ENCODE measurements at places on chromosomes 5 and 9.

DNA sequence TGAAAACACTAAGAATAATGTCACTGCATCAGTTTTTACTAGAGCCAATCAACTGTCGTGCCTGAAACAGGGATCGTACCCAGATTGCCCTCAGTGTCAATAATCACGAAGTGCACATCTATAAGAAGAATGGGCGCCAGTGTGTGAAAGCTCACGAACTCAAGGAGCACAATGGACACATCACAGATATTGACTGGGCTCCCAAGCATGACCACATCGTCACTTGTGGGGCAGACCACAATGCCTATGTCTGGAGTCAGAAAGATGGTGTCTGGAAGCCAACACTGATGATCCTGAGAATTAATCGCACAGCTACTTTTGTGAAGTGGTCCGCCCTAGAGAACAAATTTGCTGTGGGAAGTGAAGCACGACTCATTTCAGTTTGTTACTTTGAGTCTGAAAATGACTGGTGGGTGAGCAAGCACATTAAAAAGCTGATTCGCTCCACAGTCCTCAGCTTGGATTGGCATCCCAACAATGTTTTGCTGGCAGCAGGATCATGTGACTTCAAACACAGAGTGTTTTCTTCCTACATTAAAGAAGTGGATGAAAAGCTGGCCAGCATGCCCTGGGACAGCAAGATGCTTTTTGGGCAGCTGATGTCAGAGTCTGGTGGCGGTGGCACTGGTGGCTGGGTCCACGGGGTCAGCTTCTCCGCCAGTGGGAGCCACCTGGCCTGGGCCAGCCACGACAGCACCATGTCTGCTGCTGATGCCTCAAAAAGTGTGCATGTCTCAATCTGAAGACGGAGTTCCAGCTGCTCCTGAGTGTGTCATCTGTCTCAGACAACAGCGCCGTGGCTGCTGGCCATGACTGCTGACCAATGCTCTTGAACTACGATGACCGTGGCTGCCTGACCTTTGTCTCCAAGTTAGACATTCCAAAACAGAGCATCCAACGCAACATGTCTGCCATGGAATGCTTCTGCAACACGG lies 32.2 kb downstream of the NSA2 start:
- no peak for DNase-seq

- no peak for DNase-seq
Observed at GRCh38 chr5:124990723-124991122, 244.3 kb upstream of the ZNF608 start.

DNA sequence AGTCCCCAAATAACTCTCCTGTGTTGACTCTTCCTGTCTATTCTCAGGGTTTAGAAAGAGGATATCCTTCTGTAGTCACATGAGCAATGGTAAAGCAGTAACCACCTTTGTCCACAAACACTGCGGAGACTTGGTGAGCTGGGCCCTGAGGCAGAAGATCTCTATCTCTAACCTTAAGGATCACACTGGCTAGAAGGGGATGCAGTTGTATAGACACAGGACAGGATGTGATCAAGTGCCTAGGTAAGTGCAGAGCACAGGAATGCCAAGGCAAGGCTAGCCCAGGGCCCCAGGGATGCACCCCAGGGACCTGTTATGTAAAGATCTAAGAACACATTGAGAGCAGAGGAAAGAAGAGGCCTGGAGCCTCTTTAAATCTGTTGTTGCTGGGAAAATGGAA lies 610.5 kb downstream of the IRX1 start:
- DNase-seq: no peak

GRCh38 chr5:171776770-171777759 lies 8.6 kb upstream of the SMIM23 start:
- DNase-seq: no peak

DNA sequence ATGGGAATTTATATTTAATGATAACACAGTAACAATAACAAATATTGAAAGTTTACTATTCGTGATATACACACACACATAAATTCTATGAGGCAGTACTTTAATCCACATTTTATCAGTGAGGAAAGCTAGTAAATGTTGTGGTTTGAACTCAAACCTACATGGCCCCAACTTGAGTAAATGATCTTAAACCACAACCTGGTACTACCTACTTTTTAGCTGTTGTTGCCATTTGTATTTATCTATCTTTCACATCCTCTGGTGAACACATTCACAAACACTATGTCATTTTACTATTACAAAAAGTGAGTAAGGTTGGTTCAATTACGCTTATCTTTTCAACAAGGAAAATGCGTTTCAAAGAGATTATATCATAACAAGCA lies 186.1 kb downstream of the SMC2 start:
- DNase-seq: no peak

DNA sequence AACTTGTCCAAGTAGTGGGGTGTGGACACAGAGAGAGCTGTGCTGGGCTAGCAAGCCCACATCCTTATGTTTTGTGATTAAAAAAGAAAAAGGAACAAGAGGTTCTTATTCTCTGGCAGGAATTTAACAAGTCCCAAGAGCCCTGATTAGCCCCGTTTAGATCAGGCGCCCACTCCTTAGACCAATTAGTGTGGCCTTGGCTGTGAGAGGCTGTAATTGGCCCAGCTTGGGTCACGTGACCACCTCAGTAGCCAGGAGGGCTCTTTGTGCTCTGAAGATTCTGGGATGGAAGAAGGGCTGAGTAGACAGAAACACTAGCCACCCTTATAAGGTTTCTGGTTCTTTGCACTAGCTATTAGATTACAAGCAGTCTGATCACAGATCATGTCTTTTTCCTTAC lies 31.1 kb downstream of the GCNT4 start:
- DNase-seq: peak; percentile 15

- no peak for DNase-seq
Observed at GRCh38 chr5:66788556-66788955, 192.4 kb downstream of the MAST4 start.

GRCh38 chr9:120544441-120544840 lies 35.5 kb downstream of the CDK5RAP2 start:
- DNase-seq: no peak

GRCh38 chr5:88758184-88758583 lies 124.8 kb downstream of the MEF2C start:
- no peak for DNase-seq

DNA sequence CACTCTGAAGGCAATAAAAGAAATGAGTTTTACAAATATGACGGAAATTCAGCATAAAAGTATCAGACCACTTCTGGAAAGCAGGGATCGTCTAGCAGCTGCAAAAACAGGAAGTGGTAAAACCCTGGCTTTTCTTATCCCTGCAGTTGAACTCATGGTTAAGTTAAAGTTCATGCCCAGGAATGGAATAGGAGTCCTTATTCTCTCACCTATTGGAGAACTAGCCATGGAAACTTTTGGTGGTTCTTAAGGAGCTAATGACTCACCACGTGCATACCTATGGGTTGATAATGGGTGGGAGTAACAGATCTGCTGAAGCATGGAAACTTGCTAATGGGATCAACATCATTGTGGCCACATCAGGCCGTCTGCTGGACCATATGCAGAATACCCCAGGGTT lies 93.5 kb upstream of the RGMB start:
- no peak for DNase-seq

DNA sequence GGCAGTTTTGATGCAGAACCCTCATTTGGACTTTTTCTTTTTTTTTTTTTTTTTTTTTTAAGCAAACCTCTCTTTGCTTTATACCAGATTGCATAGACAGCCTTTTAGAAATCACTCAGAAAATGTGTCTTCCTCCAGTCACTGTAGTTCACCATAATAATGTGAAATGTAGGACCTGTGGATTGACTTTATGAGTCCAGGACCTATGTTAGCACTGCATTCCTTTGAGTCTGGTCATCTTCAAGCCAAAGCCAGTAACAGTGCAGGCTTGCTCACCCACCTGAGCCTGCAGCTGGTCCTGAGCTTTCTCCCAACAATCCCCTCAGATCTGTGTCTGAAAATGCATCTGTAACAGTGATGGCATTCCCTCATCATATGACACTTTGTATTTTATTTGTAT lies 110.7 kb upstream of the NFIL3 start:
- no peak for DNase-seq

DNA sequence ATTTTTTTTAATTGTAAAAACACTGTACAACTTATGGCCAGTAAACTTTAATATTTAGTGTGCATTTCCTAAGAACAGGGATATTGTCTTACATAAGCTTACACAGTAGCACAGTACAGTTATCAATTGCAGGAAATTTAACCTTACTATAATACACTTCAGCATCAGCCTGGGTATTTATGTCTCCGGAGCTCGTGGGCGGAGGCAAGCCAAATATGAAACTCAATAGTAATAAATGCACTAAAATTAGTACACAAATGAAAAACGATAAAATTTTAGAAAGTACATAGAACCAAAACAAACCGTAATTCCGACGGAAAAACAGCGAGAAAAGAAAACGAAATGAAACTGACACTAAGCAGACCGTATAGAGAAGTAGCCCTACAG lies 91.2 kb downstream of the ANXA2R start:
- DNase-seq: no peak

- peak; percentile 23 for DNase-seq
Observed at GRCh38 chr9:93480262-93480661, 26.9 kb upstream of the FAM120AOS start.

DNA sequence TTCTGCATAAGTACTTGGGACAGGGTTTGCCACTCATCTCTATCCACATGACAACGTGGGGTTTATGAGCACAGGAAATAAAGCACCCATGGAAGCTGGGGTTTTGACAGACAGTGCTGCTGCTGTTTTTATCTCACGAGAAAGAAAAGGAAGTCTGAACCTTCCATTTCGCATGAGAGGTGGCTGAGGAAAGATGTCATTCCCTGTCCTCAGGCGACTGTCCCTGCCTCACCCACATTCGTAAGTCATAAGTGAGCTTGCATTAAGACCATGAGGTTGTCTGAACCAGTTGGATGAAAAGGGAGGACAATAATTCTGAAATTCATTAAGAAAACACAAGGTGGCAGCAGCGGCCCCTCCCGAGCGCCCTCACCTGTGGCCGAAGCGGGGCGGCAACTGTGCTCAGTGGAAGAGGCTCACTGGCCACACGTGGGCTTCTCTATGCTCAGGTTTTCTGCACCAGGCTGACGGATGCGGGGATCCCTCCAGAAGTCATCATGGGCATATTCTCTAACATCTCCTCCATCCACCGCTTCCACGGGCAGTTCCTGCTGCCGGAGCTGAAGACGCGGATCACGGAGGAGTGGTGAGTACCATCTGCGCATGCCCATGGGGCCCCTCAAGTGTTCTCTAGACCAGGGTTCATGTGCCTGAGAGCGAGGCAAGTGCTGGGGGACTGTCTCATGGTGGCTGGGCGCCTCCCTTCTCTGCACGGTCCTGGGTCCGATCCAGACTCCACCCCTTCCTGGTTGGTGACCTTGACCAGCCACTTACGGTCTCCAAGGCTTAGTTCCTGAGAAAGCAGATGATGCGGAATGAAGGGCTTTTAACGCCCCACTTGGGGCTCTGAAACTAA lies 54.7 kb upstream of the SUSD3 start:
- peak; percentile 72 for DNase-seq

DNA sequence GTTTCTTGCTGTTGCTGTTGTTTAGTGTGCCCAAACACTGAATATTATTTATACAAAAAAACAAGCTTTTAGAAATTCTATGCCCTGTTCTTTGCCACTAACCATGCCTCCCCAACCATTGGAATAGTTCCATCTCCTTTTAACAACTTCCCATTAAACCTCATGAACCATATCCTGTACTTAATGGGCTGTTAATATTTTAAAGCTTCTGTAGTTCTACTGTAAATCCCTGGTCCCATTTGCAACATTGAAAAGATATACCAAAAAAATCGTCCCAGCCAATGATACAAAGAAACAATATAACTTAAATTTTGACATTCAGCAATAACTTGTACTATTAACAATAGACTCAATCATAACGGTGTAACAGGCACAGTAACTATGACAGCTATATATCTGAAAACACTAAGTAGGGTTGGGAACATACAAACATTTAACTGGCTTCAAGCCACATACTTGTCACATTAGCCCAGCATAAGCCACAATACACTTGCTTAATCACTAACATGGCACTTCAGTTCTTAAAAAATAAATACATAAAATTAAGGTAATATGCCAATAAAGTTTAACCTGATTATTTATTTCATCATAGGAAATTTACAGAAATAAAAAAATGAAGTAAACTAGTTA lies 86.1 kb downstream of the ADAMTS6 start:
- DNase-seq: no peak

DNA sequence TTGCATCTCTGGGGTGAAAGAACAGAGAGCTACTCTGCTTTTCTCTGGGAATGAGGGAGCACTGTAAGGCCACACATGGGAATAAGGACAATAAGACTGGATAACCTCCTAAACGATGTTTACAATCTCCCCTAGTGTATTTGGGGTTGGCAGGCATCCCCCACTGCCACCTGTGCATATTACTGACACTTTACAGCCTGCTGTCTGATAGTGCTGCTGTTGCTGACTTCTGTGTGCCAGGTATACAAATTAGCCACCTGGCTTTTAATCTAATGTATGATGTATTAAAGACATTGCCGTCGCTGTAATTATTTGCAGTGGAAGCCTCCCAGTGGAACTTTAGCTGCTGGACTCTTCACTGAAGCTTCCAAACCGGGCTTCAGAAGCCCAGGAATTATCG lies 4.4 kb upstream of the SHISAL2B start:
- no peak for DNase-seq

DNA sequence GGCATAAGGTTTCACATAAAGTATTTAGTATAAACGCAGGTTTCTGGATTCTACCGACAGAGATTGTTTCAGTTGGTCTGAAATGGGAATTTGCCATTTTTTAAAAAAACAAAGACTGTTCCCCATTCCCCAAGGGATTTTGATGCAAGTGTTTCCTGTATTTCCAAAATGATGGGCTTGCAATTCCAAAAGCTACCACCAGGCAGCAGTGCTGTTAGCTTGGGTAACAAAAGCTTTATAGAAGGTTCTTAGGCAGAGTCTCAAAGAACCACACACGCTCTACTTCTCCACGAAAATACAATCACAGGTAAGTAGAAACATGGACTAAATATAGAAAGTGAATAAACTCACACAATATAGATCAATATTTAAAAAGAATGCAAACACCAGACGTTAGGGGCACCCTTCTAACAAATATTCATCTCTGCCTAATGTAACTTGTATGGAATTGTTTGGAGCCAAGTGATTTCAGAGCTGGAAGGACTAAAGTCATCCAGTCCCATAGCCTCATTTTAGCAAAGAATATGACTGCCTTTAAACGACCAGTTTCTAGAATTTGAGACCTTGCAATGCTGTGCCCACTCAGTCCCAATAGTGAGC lies 154.3 kb downstream of the SPOCK1 start:
- DNase-seq: peak; percentile 59

- DNase-seq: no peak
Observed at GRCh38 chr5:132095424-132095972, 21.9 kb downstream of the CSF2 start.

GRCh38 chr9:120032639-120033038 lies 547.3 kb downstream of the CDK5RAP2 start:
- DNase-seq: peak; percentile 14

DNA sequence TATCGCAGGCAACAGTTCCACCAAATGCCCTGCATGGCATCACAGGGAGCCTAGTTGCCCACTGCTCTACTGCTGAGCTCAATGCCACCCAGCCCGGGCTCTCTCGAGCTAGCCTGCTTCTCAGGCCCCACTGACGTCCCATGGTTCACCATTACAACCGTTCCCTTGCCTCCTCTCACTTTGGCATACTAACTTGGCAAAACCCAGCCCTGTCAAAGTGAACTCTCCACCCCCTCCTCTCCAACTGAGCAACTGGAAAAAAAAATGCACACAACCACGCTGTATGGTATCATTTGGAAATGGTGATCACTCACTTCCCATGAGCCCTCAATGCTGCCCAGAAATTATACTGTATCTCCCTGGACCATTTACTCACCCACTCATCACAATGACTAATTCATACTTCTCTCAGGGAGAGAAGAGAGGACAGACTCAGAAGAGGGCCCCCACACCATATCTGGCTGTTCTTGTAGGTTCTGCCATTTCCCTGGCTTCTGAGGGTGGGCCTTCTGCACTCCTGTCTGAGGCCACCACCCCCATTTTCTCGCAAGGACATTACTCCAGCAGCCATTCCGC lies 51.4 kb upstream of the RARS1 start:
- no peak for DNase-seq
